ELR (cell line): ENCODE measurements at places on chromosomes 3 and 15.
A peak's percentile ranks its signal among the peaks of the same experiment; 100 is the strongest.

GRCh38 chr3:126267169-126267975 is 87.0 kb upstream of the ALDH1L1 start:
- DNase-seq, result peak; percentile 93

DNA sequence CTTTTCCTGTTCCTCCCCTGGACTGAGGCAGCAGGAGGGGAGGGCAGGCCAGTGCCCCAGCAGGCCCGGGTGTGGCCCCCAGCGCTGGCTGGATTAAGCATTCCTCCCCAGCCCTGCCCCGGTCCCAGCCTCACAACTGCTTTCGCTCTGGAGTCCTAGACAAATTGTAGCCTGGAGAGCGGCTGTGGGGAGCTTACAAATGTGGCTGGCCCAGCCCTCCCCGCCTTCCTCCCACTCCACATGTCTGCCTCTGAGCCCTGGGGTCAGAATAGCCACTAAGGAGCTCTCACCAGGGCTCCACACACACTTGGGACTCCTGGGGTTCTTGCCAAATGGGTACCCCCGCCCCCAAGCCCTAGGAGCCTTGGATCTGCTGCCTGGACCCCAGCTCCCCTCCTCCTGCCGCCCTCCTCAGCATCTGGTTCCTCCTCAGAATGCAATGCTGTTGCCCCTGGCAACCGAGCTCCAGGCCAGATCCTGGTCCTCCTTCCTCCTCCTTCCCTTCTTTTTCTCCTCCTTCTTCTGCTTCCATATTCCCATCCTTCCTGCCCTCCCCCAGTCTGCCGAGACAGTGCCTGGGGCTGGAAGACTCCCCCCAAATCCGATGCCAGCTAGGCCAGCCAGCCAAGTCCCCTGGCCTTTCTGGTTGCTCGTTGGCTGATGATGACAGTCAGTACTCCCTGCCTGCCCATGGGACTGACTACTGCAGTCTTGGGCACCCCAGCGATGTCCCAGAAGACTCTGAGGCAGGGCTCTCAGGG is 91.1 kb downstream of the LINGO1 start:
- no peak for DNase-seq

DNA sequence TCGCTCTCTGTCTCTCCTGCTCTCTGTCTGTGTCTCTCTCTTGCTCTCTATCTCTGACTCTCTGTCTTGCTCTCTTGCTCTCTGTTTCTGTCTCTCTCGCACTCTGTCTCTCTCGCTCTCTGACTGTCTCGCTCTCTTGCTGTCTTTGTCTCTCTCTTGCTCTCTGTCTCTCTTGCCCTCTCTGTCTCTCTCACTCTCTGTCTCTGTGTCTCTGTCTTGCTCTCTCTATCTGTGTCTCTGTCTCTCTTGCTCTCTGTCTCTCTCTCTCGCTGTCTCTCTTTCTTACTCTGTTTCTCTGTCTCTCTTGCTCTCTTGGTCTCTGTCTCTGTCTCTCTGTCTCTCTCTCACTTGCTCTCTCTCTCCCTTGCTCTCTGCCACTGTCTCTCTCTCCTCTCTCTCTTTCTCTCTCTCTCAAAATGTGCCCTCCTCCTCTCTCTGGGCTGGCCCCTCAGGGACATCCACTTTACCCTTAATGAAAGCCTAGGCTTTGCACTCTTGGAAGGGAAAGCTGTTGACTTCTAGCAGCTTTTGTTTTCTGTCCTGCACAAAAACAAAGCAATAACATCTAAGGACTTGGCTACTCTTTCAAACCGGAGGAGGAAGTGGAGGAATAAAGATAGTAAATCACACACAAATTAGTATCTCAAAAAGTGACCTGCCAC is 73.9 kb upstream of the NR2E3 start:
- no peak for DNase-seq

DNA sequence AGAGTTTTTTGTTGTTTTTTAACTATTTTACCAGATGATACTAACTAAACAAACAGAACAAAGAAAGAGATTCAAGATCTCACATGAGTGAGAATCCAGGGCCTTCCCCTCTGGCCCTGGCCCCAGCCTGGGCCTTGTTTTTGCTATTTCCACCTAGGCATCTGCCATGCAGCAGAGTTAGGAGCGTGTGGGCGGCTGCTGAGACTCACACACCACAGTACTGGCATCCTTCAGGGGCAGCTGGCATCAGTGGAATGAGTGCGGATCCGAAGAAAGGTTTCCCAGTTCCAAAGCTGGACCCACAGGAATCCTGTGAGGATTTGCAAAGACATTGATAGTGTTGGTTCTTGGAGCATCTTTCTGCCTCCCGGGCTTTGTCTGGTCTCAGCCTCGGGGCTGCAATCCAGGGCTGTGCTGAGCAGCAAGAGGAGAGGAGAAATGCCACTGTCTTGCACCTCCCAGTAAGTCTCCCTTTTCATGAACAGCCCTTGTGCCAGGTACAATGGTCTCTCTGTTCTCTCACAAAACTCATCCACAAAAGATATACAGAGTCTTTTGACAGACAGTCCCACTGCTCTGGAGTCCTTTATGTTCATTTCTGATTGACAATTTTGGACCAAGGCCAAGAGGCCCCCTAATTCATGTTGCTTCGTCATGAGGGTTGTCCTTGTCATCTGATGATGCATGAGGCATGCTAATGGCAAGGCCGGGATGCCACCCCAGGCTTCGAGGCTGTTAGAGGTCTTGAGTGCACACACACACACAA is 46.6 kb downstream of the APH1B start:
- no peak for DNase-seq
